Activated naive CD8-positive, alpha-beta T cell treated with anti-CD3 and anti-CD28 coated beads for 36 hours (primary cell): ENCODE measurements at places on chromosomes 1 and 21.

- DNase-seq, result no peak
These were observed 27.7 kb upstream of the DYRK1A start for GRCh38 chr21:37338671-37339551.

- DNase-seq, result no peak
These were observed 20.4 kb upstream of the PDE9A start for GRCh38 chr21:42632771-42633690.

GRCh38 chr1:197481101-197481500, 213.0 kb downstream of the CRB1 start:
- peak; percentile 4 for DNase-seq

DNA sequence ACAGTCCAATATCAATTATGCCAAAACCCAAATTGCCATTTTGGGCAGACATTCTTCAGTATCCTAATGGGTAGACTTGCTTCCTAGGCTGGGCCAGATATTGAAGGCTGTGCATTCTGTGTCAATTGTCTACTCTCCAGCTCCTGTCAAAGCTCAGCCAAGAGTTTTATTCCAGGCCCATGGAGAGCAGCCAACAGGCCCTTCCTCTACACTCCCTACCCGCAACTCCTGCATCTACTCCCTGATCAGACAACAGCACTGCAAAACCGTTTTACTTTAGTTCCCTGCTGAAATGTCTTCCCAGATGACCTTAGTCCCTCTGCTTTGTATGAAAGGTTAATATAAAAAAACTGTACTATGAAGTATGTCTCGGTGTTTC, 6.6 kb upstream of the ADORA3 start:
- no peak for DNase-seq

- no peak for DNase-seq
These were observed 1154.6 kb downstream of the BRINP3 start for GRCh38 chr1:189323091-189323490.

DNA sequence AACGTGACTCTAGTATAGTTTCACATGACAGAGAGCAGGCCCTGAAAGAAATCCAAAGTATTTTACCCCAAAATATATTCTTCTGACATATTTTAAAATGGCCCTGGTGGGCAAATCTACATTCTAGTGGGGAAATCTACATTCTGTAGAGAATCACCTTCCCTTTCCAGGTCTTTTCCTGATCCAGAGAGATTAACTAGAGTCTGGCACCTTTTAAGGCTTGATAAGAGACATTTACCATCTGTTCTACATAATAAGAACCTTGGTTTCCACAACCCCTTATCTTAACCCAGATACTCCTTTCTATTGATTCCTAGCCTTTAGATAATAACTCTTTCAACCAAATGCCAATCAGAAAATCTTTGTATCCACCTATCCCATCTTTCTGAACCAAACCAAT, 17.0 kb upstream of the L1TD1 start:
- DNase-seq, result no peak

DNA sequence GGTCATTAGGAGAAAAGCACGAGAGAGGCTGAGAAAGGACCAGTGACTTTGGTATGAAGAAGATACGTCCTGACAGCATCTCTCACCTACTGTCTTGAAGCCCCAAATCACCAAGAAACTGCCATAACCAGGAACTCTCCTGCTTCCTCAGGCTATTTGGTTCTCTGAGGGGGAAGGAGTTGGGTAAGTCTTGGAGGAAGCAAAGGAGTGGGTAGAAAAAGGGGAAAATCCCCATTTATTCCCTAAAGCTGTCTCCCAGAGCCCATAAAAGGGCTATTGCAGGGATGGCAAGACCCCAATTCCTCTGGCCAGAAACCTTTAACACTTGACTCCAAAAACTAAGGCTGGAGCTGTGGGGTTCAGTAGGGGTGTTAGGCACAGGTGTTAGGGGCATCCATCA, 2.1 kb upstream of the PBXIP1 start:
- DNase-seq, result no peak

GRCh38 chr1:180927841-180928240, 15.1 kb downstream of the KIAA1614 start:
- DNase-seq, result no peak

DNA sequence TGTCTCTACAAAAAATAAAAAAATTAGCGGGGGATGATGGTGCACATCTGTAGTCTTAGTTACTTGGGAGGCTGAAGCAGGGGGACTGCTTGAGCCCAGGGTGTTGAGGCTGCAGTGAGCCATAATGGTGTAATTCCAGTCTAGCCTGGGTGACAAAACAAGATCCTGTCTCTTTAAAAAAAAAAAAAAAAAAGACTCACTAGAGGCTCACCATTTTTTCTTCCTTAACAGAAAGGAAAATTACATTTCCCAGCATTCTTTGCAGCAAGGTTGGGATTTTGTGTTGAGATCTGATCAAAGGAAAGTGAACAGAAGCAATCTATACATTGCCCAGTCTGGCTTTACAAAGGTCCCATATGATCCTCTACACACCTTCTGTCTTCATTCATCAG, 21.5 kb downstream of the GFI1 start:
- no peak for DNase-seq

GRCh38 chr1:209323743-209324142, 259.8 kb upstream of the CAMK1G start:
- no peak for DNase-seq

DNA sequence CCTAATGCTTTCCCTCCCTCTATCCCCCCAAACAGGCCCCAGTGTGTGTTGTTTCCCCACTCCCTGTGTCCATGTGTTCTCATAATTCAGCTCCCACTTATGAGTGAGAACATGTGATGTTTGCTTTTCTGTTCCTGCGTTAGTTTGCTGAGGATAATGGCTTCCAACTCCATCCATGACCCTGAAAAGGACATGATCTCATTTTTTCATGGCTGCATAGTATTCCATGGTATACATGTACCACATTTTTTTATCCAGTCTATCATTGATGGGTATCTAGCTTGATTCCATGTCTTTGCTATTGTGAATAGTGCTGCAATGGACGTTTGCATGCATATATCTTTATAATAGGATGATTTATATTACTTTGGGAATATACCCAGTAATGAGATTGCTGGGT, 8.7 kb downstream of the PRSS38 start:
- DNase-seq, result no peak

- DNase-seq, result no peak
These were observed 29.9 kb downstream of the CHML start for GRCh38 chr1:241610056-241610815.

DNA sequence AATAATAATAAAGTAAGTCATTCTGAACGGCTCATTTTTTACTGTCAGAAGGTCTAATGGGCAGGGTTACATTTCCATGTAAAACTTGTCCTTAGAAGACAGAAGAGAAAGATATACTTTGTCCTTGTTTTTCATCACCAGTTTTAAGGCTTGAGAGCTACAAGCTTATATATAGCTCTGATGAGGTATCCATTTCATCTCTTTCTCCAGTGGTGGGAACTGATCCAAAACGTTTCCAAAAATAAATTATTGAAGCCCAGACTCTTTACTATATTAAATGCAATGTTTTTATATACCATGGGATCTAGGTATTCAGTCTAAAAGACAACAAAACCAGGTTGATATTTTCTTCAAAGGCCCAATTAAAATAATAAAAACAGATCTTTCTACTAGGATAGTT, 8.7 kb downstream of the B3GALNT2 start:
- no peak for DNase-seq

DNA sequence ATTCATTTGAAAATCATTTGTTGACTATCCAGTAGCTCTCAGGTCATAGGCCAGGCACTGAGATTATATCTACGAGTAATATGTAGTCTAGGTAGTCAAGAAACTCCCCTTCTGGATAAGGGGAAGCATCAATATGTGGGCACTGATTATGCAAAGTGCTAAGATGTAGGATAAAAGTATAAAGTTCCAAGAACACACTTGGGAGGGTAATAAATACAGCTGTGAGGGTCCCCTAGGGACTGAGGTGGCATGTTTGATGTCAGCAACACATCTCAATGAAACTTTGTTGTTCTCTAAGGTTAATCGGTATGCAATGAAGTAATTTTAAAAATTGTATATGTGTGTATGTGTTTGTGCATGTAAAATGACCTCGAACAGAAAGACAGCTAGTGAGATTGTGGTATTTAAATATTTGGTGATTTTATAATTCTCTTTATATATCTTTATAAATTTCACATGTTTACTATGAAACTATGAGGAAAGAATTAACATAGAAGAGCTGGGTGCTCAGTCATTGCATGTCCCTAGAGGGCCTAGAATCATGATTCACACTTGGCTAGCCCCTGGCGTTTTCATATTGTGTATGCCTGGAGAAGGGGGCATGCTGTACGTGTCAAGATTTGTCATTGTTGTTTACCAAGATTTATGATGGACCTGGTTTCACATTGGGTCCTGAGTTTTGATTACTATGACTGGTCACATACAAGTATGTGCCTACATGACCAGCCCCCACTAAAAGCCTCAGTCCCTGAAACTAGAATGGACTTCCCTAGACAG, 140.1 kb upstream of the DUSP10 start:
- no peak for DNase-seq

GRCh38 chr1:44030605-44031251, 534 bp downstream of the SLC6A9 start:
- DNase-seq, result peak; percentile 64

DNA sequence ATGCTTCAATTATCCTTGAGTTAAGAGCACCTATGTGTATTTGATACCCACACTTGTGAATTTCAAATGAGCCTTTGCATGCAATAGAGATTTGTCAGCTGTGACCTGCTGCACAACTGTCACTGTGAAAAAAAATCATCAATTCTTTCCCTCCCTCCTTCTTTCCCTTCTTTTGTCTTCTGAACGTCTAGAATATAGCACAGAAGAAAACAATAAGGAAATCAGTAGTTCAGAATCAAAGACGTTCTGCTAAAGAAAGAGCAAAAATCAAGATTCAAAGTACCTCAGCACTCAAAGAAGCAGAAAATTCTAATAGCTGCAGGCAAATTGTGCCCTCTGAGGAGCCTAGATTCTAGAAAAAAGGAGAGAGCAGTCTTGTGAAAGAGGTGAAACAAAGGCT, 1.7 kb upstream of the FMN2 start:
- no peak for DNase-seq

- DNase-seq, result no peak
These were observed 94.8 kb upstream of the SGIP1 start for GRCh38 chr1:66439031-66439740.

DNA sequence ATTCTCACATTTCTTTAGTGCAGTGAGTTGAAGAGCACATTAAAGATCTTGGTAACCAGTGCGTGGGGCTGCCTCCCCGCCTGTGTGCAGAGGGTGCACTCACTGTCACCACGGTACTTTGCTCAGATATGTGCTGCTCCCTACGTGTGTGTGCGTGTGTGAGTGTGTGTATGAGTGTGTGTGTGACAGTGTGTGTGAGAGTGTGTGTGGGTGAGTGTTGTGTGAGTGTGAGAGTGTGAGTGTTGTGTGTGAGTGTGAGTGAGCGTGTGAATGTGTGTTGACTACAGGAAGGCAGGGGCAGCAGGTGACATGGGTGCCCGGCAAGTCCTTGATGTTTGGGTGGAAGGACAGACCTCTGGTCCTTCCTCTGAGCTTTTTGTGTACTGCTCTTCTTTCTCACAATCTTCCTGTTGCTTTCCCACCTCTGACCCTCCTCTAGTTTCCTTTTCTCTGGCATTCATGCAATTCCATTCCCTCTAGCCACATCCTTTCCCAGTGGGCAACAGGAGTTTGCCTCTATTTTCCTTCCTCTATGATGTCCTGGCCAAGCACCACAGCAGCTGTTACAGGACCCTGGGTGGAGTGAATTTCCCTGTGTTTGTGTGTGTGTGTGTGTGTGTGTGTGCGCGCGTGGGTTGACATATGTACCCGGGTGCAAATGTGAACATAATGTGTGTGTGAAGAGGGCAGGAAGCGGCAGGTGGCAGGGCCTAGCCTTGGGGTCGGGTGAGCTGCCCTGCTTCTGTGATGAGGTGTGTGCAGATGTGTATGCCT, 19.8 kb downstream of the LHX4 start:
- no peak for DNase-seq

DNA sequence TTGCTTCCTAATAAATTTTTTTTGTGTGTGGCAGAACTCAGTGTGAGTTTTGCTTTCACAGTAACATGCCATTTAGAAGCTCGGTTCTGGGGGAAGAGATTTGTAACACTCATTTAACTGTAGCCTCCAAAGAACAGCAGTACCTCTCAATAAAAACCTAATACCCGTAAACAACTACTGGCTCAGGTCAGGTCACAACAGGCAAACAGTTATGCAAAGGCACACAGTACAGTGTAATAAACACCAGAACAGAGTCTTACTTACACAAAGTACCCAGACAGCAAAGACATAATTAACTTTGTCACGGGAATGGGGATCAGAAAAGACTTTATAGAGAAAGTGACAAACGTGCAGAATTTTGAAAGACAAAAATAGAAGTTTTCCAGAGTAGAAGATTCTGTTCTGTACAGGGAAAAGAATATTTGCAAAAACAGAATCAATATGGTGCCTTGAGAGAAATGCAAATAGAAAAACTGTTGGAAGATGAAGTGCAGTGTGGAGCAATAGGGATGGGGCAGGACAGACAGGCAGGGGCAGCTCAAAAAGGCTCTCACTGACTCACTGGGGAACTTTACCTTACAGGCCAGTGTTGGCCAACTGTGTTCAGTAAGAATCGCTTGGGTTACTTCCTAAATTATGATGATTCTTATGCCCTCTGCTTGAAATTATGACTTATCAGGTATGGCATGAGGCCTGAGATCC, 38.8 kb downstream of the EGLN1 start:
- no peak for DNase-seq

- DNase-seq, result no peak
These were observed 9.4 kb downstream of the SOD1 start for GRCh38 chr21:31668651-31669491.

DNA sequence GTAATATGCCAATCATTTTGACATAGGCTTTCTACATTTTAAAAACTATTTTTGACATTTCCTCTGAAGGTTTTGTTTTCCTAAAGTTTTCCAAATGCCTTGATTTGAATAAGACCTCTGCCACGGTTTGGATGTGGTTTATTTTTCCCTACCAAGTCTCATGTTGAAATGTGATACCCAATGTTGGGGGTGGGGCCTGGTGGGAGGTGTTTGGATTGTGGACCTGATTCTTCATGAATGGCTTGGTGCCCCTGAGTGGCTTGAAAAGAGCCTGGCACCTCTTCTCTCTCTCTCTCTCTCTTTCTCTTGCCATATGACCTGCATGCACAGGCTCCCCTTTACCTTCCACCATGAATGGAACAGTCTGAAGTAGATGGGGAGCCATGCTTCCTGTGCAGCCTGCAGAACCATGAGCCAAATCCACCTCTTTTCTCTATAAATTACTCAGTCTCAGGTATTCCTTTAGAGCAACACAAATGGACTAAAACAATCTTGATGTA, 14.8 kb downstream of the MMEL1 start:
- DNase-seq, result no peak

GRCh38 chr1:191498318-191498717, 659.9 kb upstream of the RGS18 start:
- no peak for DNase-seq
